Motor neuron (in vitro differentiated cells): ENCODE measurements at places on chromosomes 3 and 15. TPM values are rescaled to one million over a fixed set of nuclear protein-coding genes. Genes with fewer than 3 reads are reported as not detected.

Gene RTP1
- total RNA-seq, result 0.73 and 1.00 TPM in 2 replicates

Gene ZNF660
- 14.0 TPM in 2 replicates for total RNA-seq

Gene LDHAL6B
- total RNA-seq, result 0.81 and 1.1 TPM in 2 replicates

Gene GRAMD1C
- 2.5 and 3.8 TPM in 2 replicates for total RNA-seq

DNA sequence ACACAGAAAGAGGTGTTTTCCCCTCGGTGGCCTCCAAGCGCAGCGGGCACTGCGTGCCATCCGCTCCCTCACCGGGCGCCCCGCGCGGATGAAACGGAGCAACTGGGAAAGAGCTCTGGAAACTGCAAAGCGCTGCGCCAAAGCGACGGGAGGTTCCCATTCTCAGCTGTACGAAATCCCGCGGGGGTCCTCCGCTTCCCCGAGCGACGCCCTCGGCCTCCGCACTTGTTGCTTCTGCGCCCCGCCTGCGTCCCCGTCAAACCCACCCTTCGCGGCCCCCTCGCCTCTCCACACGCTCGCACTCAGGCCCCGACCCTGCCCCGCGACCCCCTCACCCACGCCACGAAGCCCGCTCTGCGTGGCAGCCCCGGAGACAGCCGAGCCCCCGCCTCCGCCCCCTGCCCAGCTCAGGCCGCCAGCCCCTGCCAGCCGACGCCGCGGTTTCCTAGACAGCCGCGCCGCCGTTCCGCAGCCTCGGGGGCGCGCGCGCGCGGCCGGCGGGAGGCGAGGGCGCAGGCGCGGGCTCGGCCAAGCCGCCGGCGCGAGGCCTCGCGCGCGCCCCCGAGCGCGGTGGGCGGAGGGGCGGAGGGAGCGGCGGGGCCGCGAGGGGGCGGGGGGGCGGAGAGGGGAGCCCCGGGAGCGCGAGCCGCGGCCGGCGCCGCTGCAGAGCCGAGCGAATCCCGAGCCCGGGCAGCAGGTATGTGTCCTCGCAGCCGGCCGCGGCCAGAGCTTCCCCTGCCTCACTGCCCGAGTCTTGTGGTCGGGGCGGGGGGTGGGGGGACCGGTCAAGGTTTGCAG lies at the start of gene TMEM266:
Gene TMEM266, plus strand, starts transcription at position 666 of the 798 bp plus-strand sequence. CDS start 74,279 bp downstream, outside the sequence.
- peak; percentile 72 for ATAC-seq

DNA sequence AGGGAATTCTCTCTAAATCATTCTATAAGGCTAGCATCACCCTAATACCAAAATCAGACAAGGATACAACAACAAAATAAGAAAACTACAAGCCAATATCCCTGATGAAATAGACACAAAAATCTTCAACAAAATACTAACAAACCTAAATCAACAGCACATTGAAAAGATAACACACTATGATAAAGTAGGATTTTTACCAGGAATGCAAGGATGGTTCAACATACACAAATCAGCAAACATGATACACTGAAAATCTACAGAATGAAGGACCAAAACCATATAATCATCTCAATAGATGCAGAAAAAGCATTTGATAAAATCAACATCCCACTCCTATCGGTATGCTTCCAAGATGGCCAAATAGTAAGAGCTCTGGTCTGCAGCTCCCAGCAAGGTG lies 39.5 kb downstream of the ALDH1A2 start:
- ATAC-seq, result no peak

GRCh38 chr15:79171320-79172031 lies 80.9 kb upstream of the RASGRF1 start:
- peak; percentile 34 for ATAC-seq

- ATAC-seq, result no peak
Observed at GRCh38 chr15:58605931-58606530, 143.5 kb downstream of the ADAM10 start.

DNA sequence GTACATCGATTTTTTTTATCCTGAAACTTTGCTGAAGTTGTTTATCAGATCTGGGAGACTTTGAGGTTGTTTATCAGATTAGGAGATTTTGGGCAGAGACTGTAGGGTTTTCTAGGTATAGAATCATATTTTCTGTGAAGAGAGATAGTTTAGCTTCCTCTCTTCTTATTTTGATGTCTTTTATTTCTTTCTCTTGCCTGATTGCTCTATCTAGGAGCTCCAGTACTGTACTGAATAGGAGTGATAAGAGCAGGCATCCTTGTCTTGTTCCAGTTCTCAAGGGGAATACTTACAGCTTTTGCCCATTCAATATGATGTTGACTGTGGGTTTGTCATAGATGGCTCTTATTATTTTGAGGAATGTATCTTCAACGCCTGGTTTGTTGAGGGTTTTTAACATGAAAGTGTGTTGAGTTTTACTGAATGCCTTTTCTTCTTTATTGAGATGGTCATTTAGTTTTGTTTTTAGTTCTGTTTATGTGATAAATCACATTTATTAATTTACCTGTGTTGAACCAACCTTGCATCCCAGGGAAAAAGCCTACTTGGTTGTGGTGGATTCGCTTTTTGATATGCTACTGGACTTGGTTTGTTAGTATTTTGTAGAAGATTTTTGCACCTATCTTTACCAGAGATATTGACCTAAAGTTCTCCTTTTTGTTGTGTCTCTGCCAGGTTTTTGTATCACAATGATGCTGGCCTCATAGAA lies 14.9 kb upstream of the DNAAF4 start:
- no peak for ATAC-seq

DNA sequence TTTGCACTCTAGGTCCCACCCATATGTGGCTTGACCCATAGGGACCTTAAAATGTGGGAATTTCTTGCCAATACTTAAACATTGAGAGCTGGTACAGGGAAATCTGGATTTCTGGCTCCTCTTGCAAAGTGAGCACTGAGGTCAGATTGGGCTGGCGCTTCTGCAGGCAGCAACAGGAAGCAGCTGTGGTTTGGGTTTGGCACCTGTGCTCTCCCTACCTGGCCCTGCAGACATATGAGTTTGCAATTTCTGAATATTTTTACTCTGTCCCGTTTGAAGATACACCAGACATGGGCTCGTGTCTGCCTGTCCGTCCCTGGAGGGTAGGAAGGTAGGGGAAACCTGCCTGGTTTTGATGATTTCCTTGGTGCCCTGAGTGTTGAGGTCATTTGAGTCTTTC lies 74.8 kb upstream of the SEC13 start:
- no peak for ATAC-seq

- ATAC-seq, result peak; percentile 53
Observed at GRCh38 chr15:66142285-66142684, 111.3 kb downstream of the MEGF11 start.

DNA sequence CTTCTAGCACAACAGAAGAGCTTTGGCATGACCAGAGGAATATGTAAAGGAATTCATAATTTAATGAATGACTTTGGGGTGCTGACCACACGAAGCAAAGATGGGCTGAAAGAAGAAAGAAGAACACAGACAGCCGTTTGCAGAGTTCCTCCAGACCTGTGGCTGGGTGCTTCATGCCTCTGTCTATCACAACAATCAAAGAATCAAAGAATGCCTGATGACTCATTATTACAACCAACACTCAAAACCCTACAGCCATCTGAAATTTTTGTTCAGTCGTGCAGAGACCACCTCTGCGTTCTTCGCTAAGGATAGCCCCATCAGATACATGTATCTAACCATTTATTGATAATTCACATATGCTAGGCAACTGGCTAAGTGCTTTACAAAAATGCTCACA lies 129.0 kb upstream of the PRICKLE2 start:
- ATAC-seq, result no peak

DNA sequence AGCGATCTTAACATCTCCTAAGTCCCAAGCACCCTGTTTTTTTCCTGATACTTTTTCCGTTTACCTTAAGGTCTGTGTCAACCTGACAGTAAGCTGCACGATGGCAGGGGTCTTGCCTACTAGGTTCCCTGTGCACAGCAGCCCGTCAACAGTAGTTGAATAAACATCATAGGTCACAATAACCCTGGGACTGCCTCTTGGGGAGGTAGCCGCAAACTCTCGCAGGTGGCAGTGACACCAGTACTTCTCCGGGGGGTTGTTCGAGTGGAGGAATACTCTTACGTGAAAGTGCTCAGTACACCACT lies 365 bp upstream of the PDCD6IP start:
- ATAC-seq, result peak; percentile 41

DNA sequence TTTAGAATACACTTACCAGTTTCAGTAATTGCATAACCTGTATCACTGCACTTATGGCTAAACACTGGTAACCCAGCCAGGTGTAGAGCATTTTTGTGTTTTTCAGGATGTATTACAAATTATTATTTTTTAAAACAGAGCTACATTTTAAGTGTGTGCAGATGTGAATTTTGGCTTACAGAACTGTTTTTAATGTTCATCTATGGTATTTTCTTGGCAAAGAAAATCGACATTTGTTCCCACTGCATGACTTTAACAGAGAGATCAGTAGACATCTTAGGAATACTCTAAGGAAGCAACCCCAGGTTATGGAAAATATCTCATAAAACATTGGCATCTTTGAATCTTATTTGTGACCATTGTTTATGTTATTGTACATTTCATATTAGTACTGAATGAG lies 73.3 kb downstream of the ATP13A4 start:
- ATAC-seq, result no peak

DNA sequence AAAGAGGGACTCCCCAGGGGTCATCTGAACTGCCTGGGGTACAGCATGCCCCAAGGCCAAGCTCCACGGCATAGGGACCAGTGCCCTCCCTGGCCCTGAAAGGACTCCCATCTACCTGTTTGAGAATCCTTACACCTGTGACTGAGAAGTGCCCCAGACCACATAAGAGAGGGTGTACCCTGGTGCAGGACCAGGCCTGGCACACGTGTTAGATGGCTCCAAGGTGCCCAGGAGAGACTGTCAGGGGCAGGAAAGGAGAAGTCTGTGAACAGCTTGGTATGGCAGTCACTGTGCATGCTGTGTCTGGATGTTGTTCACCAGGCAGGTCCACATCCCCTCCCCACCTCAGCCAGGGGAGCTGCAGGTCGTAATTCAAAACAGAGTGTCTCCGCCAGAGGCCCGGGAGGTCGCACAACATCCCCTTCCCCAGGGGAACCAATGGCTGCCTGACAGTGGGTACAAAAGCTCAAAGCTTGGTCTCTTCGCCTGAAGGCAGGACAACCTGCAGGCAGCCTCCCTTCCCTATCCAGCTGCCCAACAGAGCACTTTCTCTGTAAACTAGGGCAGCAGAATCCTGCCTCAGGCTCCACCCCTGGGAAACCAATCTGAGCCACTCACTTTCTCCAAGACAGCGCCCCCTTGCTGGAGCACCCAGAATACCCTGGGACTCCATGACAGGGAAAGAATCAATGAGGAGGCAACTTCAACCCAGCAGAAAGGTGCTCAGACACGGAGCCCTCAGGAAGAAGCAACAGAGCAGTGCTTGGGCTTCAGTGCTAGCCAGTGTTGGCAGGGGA lies 3.9 kb downstream of the NUP210 start:
- ATAC-seq, result no peak

- peak; percentile 92 for ATAC-seq
Observed at GRCh38 chr15:100020189-100020588, 287.0 kb upstream of the LYSMD4 start.

DNA sequence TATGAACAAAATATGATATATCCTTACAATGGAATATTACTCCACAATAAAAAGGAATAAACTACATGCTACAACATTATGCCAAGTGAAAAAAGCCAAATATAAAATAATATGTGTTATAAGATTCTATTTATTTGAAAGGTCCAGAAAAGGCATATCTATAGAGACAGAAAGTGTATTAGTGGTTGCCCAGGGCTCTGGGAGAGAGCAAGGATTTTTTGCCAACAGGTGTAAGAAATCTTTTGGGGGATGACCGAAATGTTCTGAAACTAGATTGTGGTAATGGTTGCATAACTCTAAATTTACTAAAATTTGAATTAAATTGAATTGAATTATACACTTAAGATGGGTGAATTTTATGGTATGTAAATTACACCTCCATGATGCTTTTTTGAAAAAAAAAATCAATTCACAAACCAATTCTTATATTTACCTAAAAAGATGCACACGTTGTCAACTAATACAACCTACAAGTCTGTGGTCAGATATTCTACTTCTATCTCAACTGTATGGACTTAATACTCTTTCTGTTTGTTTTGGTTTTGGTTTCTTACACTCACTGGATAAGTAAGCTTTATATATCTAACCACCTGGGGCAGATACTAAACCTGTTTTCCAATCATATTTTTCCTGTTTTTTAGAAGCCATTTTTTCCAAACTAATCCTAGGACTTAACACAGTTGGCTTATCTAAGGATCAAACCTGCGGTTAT lies 75.8 kb downstream of the FBN1 start:
- no peak for ATAC-seq

- ATAC-seq, result no peak
Observed at GRCh38 chr15:101391981-101392640, 97.1 kb upstream of the SNRPA1 start.

GRCh38 chr3:165336786-165337185 lies 140.6 kb upstream of the SLITRK3 start:
- no peak for ATAC-seq

DNA sequence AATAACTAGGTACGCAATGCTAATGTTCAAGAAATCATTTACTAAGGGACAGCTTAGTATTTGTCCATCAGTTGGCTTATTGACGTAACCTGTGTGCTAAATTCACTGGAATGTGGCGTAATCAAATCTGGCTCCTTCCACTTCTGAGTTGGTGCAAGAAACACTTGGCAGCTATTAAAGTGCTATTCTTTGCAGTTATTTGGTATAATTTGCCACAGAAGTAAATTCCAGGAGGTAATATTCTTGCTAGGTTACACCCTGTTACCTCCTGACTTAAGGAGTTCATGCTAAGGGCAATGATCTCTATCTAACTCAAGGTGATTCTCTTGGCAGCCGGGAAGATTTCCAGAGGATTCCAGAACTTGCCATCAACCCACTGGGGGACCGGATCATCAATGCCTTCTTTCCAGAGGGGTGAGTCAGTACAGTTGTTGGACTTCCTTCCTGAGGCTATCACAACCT lies 25.5 kb downstream of the CHP1 start:
- no peak for ATAC-seq
